ENCODE measurements at places on chromosomes 2 and 18. TPM values are rescaled to one million over a fixed set of nuclear protein-coding genes. Genes with fewer than 3 reads are reported as not detected.

AFF3 gene
- total RNA-seq, result 14.4 TPM

AOX1 gene
- not detected for total RNA-seq

SLC20A1 gene
- 130 TPM for total RNA-seq

DNA sequence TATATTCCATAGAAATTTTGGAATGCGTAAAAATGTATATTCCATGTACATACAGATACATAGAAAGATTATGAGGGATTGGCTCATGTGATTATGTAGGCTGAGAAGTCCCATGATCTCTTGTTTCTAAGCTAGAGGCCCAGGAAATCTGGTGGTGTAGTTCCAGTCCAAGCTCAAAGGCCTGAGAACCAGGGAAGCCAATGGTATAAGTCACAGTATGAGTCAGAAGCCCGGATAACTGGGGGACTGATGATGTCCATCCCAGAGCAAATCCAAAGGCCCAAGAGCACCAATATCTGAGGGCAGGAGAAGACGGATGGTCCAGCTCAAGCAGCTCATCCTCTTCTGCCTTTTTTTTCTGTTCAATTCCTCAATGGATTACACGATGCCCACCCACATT is 385.0 kb upstream of the KLHL29 start:
- H3K4me3 ChIP-seq, result no peak overlapping the region
- no peak for DNase-seq
- H3K4me1 ChIP-seq, result no peaks in the 10 kb centered on the region
- no peaks in the 10 kb centered on the region for H3K36me3 ChIP-seq

Data from T-helper 17 cell (primary cell).